ENCODE measurements at places on chromosomes 2 and 18. TPM values are rescaled to one million over a fixed set of nuclear protein-coding genes. Genes with fewer than 3 reads are reported as not detected.

DNA sequence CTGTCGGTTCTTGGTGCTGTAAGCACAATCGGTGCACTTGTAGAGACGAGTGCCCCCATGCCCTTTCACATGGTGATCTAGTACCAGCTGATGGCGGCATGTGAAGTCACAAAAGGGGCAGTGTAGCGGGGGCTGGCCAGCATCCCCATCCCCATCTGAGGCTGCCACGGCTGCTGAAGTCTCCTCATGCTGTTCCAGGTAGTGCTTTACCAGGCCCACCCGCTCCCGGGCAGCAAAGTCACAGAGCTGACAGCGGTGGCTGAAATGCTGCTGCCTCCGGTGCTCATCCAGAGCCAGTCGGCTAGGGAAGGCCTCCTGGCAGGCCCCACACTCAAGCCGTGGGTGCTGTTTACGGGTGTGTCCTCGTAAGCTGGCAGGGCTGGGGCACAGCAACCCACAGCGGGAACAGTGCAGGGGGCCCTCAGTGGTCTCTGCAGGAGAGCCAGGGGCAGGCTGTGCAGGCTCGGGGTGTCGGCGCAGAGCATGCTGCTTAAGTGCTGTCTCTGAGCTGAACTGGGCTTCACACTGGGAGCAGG lies 17.2 kb downstream of the ZNF142 start:
- DNase-seq, result no peak

DNA sequence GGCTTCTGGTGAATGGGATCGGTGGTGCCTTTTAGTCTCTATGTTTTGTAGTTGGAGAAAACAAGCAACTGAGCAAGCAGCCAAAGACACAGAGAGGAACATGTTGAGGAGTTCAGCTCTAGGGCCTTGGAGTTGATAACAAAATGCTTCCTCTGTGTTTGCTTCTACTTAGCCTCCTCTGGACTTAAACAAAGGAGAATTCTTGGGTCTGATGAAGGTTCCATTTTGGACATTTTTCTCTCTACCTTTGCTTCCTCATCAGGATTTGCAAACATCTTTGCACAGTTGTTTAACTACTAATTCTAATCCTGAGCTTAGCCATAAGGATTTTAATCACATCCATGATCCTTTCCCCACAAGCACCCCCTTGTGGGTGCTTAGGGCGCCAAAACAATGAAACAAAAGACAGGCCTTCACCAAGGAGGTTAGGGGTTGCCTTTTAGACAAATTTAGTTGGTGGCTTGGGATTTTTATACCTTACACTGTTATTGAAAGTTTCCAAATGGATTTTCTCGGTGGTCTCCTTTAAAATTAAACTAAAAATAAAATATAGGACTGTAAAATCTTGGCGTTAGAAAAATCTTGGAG lies 148.5 kb upstream of the SATB2 start:
- no peak for DNase-seq

ALK gene
- 0.03 TPM for total RNA-seq

DNA sequence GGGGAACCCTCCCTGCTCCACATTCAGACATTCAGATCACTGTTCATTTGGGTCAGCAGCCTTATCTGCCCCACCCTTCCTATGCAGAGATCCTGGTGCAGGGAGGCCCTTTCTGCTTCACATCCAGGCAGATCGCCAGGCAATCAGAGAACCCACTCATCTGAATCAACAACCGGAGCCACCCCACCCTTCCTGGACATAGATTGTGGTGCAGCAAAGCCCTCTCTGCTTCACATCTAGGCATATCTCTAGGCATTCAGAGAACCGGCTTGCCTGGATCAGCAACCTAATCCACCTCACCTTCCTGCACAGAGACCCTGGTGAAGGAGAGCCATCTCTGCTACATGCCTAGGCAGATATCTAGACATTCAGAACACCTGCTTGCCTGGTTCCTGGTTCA lies 184.5 kb upstream of the CNTNAP5 start:
- DNase-seq, result no peak

UNC80 gene
- not detected for total RNA-seq

FAM228A gene
- not detected for total RNA-seq

GRCh38 chr2:167420211-167420610 lies 531.9 kb downstream of the XIRP2 start:
- DNase-seq, result no peak

DNA sequence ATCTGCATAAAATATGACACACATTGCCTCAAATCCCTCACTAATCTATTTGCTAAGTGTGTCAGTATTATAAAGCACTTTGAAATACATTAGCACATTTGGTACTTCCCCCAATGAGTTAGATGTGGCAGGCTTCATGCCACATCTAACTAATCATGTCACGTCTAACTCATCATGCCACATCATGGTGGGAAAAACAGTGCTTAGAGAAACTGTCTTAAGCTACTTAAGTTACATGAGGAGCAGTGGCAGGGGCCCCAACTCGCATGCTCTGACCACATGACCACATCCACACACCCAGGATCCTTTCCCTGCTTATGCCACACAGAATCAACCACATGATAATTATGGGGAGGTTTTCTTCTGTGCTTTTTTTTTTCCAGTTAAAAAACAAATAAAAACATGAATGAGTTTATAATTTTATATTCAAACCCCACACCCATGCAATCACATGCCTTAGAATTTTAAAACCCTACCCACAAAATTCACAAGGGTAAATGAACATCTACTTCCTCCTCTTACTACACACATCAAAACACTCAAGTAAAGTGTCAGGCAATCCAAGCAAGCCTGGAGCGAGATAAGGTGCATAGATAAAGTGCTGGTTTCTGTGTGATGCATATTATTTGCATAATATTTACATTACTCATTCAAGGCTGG lies 1.6 kb downstream of the ABCA12 start:
- peak; percentile 44 for DNase-seq

GRCh38 chr2:191557841-191558240 lies 120.1 kb upstream of the NABP1 start:
- no peak for DNase-seq

DNA sequence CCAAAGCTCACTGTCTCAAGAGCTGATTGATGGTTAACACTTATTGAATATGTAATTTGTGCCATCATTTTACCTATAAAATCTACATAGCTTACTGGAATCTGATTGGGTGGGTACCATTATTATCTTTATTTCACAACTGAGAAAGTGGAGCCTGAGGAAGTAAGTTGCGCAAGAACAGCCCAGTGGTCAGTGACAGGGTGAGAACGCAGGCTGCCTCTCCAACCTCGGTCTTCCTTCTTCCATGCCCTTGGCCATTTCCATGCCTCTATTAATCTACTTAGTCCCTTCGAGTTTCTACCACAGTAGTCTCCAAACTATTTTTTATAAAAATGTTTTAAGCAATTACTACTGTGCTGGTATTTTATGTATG lies 390.9 kb upstream of the VWC2L start:
- no peak for DNase-seq

DNA sequence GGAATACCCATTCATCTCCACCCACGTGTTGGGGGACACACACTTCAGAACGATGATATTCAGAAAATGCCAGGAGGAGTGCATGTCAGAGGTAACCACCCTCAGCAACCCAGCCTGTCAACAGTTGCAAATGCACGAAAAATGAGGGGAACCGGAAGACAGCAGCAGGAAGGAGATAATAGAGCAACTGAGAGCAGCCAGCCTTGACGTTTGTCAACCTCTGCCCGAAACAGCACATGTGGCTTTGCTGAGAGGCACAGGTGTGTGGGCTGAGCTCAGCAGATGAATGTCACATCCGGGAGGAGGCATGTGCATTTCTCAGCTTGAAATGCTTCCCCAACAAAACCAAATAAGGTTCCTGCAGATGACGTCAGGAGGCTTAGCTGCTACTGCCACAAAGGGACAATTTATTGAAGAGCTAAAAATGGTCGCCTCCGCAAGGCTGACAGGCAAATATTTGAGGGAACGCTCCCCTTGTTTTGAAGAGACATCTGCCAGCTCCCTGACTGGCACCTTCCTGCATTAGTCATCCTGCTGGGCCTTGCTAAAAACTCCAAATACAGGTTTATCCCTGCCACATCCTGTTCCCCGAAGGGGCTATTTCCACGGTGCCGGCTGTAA lies 419.0 kb downstream of the NBAS start:
- peak; percentile 52 for DNase-seq

ZNF513 gene
- total RNA-seq, result 5.5 TPM

- DNase-seq, result no peak
Measured at GRCh38 chr2:26174691-26175465, 2.0 kb downstream of the GAREM2 start.

DNA sequence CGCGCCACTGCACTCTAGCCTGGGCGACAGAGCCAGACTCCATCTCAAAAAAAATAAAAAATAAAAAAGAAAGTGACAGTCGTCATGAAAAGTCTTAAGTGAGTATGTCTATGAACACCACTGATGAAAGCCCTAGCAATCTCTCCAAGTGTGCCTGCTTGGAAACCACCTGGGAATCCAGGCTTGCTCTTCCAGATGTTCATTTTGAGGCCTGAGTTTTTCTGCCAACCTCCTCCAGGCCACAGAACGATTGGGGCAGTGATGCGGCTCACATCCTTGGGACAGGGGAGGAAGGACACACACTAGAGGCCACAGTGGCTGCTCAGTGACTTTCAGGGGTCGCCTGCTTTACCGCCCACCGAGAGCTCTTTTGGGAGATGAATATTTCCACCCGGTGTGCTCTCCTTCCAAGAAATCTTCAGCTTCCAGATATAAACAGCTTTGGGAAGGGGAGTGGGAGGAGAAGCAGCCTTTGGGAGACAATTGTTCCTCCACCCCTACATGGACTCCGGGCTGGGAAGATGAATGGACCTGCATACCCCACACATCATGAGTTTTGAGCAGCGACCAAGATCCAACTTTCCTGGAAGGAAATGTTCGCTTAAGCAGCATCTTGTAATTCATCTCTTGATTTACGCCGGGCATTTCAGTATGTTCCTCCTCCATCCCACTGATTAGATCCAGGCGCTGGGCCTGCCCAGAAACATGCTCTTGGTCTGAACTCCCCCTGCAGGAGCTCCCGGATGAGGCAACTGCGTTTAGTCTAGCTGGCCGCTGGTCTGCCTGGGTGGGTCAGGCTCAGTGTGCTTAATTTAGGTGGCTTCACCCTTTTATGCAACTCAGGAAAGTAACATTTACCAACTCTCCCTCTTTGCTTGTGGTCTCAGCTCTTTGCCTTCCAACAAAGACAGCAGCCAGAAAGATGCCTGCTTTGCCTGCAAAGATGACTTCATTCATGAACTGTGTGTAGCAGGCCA lies 6.2 kb upstream of the ARMC9 start:
- DNase-seq, result peak; percentile 49

- DNase-seq, result no peak
Measured at GRCh38 chr2:55268288-55268906, 634 bp downstream of the MTIF2 start.

TUBA4A gene
- total RNA-seq, result 79.9 TPM

DNA sequence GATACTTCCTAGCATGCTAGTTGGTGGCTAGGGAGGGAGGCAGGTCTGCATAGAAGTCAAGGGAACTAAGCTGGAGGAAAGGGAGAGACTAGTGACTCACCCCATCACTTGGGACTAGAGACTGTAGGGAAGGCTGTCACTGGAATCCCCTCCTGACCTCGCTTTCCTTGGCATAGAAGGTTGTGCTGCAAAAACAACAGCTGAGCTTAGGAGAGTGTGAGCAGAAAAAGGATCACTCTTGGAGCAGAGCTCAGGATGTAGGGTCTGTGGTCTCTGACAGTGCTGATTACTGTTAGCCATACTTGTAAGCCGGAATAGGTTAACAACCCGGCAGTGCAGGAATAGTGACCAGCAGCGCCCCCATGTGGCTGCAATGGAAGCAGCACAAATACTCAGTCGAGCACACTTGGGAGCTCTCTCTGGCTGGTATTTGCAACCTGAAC lies 66.9 kb upstream of the SMAD2 start:
- no peak for DNase-seq

DNA sequence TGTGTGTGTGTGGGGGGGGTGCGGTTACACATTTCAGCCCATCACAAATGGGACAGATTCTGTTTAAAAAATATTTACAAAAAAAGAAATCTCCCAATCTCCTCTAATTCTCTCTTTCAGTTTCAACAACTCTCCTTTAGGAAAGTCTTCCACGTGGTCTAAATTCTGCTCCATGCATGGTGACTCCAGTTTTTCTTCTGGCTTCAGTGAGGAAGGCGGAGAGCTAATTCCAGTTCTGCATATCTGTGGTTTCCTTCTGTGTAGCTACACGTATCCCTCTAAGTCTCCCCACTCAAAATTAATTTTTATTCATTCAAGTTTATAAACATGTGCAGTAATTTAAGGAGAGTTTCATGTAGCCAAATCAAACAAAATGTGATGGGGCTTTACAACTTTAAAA lies 111.6 kb downstream of the SLC4A3 start:
- DNase-seq, result no peak

- no peak for DNase-seq
Measured at GRCh38 chr2:142140434-142140845, 9.6 kb upstream of the LRP1B start.

NCKAP5 gene
- 8.4 TPM for total RNA-seq

- DNase-seq, result no peak
Measured at GRCh38 chr2:11652553-11652952, 17.4 kb downstream of the NTSR2 start.

DNA sequence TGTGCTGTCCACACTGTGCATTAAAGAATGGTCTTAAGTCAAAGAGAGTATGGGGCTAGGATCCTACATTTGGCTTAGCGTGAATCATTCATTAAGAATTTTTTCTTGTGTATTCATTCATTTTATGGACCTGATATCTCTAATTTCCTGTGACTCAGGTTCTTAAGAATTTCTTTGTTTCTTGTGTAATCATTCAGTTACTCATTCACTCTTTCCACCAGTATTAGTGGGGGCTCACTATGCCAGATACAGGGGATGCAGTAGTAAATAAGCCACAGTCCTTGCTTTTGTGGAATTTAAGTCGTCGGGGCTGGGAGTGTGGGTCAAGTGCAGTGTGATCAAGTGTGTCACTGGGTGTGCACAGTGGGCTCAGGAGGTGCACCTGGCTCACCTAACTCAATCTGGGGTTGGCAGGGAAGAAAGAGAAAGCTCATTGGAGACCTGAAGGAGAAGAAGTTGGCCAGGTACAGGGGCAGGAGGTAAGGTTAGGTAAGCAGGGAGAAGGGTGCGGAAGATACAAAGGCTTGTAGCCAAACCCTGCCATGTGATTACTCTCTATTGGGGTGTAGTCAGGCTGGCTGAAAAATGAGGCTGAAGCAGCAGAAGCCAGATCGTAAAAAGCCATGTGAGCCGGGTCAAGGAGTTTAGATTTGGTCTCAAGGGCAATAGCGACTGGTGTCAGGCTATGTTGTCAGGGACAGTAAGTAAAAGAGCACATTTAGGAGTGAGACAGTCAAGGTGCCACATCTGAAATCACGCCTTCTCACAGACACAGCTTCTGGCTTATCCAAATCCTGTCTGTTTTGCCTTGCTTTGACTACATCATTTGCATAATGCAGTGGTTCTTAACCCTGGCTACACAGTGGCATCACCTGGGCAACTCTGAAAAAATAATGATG lies 67.2 kb downstream of the KCTD1 start:
- peak; percentile 81 for DNase-seq

DNA sequence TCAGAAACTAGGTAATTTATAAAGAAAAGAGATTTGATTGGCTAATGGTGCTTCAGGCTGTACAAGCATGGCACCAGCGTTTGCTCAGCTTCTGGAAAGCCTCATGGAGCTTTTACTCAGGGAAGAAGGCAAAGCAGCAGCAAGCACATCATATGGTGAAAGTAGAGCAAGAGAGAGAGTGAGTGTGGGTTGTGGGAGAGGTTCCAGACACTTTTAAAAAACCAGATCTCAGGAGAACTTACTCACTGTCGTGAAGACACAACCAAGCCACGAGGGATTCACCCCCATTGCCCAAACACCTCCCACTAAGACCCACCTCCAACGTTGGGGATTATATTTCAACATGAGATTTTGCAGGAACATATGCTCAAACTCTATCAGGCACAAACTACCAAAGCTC lies 554.6 kb upstream of the TNP1 start:
- DNase-seq, result no peak
